ENCODE measurements at places on chromosomes 5 and 9.

DNA sequence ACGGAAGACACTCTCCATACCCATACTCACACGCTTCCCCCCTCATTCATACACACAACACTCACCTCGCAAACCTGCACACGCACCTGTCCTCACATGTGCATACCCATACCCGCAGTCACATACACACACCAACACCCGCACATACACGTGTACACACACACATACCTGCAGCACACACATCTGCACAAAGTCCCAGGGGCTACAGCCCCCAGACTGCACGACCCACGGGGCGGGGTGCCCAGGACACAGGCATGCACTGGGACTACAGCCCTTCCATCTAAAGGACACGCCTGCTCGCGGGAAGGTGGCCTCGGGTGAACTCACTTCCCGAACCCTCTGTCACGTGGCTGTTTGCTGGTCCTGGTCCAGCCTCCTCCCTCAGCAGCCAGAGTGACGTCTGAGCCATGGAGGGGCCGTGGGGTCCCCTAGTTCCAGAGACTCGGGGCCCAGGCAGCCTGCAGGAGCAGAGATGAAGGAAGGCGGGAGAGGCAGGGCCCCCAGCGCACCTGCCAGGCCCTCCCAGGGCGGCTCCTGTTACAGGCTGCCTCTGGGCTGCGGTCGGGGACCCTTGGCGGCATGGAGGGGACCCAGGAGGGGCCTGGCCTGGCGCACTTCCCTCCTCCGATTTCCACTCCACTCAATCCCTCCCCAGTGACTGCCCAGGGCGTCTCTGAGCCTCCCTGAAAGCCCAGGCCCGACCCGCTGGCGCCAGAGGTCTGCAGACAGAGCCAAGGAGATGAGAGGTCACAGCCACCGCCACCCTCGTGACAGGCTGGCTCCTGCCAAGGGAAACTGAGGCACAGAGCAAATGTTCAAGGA is 8.1 kb downstream of the SLC12A7 start:
- no peak for DNase-seq

DNA sequence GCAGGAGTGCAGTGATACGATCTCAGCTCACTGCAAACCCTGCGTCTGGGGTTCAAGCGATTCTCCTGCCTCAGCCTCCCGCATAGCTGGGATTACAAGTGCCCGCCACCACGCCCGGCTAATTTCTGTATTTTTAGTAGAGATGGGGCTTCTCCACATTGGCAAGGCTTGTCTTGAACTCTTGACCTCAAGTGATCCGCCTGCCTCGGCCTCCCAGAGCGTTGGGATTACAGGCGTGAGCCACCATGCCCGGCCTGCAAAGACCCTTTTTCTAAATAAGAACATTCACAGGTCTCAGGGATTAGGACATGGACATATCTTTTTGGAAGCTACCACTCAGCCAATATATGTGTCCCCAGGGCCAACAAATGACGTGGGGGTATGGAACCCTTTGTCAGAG is 49.6 kb upstream of the GFPT2 start:
- DNase-seq, result no peak

- DNase-seq, result no peak
Observed at GRCh38 chr5:66795682-66796081, 199.5 kb downstream of the MAST4 start.

- peak; percentile 16 for DNase-seq
Observed at GRCh38 chr5:147098233-147098790, 136.5 kb upstream of the STK32A start.

- DNase-seq, result peak; percentile 31
Observed at GRCh38 chr5:179698935-179699615, at the start of gene CANX. Gene CANX, plus strand, starts transcription at chr5:179698967. Its CDS starts 6,715 bp downstream, at chr5:179705682.

DNA sequence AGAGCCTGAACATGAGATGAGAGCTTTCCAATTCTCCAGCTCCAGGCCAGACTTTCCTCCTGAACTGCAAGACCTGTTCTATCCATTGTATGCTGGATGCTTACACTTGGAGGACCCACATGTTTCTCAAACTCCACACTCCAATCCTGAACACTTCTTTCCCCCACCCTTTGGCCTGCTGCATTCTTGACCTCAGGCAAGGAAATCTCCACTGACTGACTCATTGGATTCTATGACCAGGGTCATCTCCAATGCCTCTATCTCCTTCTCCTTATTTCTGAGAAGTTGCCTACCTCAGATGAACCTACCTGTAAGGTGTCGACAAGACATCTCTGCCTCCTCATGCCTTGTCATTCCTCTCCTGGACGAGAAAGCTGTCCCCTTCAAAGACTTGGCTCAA is 153.6 kb downstream of the CRB2 start:
- no peak for DNase-seq

- DNase-seq, result no peak
Observed at GRCh38 chr5:80852331-80853245, 107.6 kb upstream of the RASGRF2 start.

DNA sequence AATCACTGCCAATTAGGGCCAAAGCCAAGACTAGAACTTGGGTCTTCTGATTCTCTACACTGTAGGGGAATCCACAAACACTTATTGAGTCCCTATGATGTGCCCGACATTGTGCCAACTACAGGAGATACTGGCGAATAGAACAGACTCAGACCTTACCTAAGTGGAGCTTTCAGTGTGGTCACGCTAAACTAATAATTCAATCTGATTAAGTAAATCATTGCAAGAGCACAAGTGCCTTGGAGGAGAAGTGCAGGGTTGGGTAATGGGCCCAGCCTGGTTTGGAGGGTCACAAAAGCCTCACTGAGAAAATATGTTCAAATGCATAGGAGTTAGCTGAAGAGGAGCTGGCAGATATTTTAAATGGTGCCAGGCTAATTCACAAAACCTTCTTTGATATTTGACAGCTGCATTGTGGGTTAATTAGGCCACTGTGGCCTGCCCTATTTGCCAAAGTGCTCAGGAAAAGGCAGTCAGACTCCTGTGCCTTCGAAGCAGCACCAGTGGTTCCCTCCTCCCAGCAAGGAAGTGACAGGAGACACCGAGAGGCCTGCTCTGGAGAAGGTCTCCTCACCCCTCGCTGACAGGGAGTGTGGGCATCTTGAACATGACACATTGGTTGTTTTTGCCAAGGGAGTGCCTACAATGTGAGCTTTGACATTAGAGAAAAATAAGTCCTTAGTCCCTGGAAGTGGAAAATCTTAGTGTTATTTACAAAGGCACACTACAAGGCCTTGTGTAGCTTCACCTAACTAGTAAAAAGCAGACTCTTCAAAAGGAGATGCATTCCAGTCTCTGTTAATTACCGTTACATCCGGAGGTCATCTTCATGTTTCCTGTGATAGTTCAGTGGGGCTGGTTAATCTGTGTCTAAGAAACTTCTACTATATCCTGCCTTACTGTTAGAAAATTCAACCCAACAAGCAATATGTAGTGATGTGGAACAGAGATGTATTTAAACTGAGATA is 24.1 kb upstream of the TRAF1 start:
- no peak for DNase-seq

GRCh38 chr9:14350754-14351153 is 36.8 kb upstream of the NFIB start:
- DNase-seq, result no peak

DNA sequence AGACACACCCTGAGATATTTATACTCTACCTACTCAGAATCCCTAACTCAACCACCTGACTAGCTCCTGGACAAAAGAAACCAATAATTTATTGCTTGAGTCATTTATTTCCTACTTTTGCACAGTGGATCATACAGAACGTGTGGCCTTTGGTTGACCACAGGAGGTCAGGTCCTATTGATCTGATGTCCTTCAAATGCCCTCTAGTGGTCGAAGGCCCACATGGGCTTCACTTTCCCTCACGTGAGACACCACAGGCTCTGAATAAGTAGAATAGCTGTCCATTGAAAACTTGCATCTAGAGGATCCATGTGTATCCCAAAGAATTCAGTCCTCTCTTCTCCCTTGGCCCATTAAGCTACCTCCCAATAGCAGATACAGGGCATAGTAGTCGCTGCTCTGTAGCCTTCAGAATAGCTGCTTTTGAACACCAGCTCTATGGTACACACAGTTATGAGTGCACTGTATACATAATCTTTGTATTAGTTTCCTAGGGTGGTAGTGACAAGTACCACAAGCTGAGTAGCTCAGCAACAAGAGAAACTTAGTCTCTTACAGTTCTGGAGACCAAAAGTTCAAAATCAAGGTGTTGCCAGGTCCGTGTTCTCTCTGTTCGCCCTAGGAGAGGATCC is 177.6 kb upstream of the SMARCA2 start:
- no peak for DNase-seq

DNA sequence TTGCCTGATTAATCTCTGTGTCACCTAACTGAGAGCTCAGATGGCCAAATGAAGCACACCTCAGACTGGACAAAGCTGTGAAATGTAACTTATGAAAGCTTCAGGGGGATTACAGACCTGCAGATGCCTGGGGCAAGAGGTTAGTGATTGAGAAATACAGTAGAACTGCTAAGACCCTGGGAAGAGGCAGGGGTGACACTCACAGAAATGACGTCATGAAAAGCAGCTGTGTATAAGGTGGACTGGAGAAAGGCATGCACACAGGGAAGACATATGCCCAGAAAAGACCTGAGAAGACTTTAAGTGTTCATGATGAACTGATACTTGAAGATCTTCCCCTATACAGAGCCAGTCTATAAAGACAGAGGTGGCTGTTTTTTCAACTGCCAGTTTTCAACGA is 49.3 kb upstream of the SPTLC1 start:
- DNase-seq, result no peak

DNA sequence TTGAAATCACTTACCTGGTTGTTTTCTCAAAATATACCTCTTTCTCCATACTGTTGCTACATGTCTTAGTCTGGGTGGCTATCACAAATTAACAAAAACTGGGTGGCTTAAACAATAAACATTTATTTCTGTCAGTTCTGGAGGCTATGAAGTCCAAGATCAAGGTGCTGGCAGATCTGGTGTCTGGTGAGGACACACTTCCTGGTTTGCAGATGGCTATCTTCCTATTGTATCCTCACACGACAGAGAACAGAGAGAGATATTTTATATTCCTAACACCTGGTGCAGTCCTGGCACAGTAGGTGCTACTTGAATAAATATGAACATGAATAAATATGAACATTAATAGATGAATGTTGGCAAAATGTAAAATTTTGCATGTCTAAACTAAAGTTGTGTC is 164.3 kb upstream of the ACOT12 start:
- no peak for DNase-seq

GRCh38 chr9:124007565-124008302 is 3.8 kb upstream of the LHX2 start:
- no peak for DNase-seq

DNA sequence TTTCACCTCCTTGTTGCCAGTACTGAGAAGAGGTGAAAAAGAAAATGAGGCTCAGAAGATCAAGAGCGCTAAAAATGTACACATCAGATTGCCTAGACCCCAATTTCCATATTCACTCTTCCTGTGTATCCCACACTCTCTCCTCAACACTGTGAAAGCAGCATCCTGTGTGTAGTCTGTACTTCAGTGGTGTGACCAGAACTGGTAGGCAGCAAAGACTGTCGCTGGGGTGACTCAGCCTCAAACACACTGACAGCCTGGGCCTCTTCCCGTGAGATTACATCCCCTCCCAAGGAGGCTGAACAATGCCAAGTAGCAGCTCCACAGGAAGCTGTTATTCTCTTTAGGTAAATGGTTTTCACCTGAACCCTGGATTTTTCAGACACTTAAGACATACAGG is 135.5 kb downstream of the CCDC192 start:
- DNase-seq, result no peak

DNA sequence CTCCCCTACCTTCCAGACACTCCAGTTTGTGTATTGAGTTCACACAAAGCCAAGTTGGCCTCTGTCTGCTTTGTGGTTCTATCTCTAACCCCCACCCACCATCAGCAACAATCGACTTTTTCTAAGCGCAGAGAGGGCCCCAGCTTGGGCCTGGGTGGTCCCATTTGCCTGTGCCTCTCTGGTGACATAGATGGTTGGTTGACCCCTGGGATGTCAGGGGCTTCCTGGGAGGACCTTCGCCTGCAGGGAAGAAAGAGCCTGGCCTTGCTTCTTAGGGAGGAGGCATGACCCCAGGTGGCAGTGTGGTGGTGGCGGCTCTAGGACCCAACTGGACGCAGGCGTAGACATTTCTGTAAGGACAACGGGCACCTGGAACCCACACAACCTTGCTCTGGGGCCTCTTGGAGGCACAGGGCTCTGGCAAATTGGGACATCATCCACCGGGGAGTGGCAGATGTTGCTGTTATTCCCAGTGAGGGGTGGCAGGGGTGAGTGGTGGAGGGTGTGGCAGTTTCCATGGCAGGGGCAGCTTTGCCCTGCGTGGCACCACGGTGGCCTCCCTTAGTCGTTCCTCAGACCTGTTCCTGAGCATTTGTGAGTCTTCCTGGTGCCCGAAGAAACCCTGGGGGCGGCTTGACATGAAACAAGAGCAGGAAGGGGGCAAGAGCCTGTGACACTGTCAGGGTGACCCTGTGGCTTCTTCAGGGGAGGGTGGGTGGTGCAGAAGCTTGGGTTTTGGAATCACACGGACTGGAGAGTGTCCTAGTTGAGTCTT is 171.0 kb upstream of the IER5L start:
- no peak for DNase-seq

DNA sequence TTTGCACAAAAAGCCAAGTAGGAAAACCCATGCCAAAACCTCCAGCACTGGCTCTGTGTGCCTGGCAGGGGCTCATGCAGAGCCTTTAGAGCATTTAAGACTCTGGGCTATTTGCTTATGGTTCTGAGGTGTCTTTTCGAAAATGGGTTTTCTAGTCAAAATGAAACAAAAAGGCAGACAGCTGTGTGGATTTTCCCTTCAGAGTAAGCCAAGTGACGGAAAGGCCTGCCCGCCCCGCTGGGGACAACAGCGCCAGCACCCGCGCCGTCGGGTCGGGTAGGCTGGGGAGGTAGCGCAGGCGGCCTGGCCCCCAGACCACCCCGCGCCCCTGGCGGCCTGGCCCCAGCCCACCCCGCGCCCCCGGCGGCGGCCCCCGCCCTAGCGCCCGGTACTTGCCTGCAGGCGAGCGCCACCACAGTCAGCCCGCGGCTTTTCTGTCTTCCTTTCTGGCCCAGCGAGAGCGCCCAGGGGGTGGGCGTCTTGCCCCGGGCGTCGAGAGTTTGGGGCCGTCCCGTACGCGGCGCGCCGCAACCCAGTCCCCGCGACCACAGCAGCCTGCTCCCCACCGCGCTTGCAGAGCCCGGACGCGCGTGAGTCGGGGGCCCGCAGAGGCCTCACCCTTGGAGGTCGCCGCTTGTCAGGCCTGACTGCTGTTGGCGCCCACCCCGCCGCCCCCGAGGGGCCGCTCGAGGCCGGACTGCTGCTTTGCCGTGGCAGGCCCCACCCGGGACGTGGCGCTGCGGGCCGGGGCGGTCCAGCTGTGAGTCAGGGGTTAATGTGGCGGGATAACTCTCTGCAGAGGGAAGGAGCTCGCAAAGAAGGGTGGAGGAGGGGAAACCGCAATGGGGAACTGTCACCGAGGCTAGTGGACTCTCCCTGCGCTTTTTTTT is at the start of gene TICAM2:
TSS of gene TICAM2 (minus strand) at position 779 of the 890 bp plus-strand sequence. CDS start 21,223 bp downstream, outside the sequence.
- no peak for DNase-seq

Measured in T47D (cell line).